ENCODE measurements at places on chromosomes 6 and 20.

DNA sequence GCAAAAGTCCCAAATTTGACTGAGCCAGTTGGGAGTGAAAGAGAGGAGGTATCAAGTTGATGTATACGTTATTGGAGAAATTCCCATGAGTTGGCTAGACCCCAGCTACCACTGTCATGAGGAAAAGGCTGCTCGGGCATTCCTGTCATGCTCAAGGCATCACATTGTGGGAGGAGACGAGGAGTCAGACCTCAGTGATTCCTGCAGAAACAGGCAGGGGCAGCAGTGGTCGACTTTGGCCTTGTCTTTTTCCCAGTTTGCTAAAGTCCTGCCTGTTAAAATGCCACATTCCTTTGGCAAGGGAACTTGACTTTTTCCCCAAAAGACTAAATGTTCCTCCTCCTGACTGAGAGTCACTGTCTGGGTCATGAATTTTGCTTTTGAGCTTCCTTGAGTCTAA is 295.5 kb upstream of the HS3ST5 start:
- peak; percentile 6 for DNase-seq

- DNase-seq = no peak
Measured at GRCh38 chr20:23399568-23400241, 21.6 kb downstream of the NAPB start.

- DNase-seq = no peak
Measured at GRCh38 chr6:157909282-157909664, 72.4 kb upstream of the SYNJ2 start.

GRCh38 chr6:14656078-14656521 is 538.5 kb downstream of the CD83 start:
- DNase-seq = no peak
